Left ventricle myocardium superior (tissue), 1 donor: ENCODE measurements at places on chromosomes 1 and 21. TPM values are rescaled to one million over a fixed set of nuclear protein-coding genes. Genes with fewer than 3 reads are reported as not detected.

The LRRC3 gene
- total RNA-seq, result 2.1 TPM

GRCh38 chr1:155966135-155966534, 12.2 kb downstream of the ARHGEF2 start:
- DNase-seq, result no peak

DNA sequence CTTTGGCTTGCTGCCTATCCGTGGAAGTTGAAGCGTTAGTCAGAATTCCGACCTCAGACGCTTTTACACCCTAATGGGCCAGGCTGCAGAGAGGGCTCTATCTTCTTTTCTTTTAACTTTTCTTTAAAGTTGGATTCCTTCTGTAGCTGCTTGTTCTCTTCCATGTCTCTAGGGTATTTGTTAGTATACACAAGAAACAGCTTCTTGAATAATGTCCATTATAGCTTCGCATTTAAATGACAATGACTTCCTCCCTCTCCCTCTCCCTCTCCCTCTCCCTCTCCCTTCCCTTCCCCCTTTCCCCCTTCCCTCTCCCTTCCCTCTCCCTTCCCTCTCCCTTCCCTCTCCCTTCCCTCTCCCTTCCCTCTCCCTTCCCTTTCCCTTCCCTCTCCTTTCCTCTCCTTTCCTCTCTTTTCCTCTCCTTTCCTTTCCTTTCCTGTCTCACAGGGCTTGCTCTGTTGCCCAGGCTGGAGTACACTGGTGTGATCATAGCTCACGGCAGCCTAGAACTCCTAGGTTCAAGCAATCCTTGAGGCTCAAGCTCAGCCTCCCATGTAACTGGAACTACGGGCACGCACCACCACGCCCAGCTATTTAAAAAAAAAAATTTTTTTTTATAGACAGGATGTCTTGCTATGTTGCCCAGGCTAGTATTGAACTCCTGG, 33.0 kb downstream of the RIPPLY3 start:
- no peak for DNase-seq

- DNase-seq, result no peak
Observed at GRCh38 chr21:36695671-36696389, 3.1 kb upstream of the SIM2 start.

GRCh38 chr1:201605385-201606010, 66.6 kb downstream of the NAV1 start:
- no peak for DNase-seq

DNA sequence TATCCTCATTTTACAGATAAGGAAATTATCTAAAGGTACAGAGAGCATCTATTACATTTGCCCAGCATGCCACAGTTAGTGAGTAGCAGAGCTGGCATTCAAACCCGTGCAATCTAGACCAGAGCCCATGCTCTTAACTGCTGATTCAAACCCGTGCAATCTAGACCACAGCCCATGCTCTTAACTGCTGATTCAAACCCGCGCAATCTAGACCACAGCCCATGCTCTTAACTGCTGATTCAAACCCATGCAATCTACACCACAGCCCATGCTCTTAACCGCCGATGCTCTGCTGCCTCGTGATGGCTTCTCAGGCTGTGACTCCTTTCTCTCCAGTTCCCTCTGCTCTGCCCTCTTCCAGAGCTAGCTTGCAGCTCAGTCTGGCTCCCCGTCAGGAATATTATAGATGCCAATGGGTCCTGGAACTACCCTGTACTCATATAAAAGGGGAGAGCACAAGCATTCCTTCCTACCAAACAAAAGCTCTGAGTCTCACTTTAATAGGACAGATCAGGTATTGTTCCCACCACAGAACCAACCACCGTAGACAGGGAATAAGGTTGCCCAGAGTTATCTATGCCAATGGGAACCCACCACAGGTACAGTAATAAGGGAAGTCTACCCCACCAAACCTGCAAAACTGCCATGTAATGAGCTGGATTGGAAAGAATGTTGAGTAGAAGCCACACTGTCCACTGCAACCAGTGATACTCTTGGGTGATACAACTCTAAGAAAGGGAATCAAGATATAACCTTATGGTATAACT, 78.4 kb downstream of the SMYD3 start:
- no peak for DNase-seq

DNA sequence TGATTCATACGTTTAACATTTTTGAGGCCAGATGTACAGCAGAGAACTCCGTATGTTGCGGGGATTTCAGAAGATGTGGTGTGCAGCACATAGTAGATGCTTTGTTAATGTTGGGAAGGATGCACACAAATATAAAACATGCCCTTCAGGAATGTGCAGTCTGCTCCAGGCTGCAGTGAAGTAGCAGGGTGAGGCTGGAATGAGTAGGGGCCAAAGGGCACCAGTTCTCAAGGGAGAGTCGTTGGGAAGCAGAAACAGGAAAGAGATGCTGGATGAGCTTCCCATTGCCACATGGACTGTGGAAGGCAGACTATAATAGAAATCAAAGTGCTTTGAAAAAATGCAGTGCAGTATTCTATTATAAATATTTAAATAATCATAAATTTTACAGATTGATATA, 126.9 kb downstream of the NOS1AP start:
- DNase-seq, result no peak

DNA sequence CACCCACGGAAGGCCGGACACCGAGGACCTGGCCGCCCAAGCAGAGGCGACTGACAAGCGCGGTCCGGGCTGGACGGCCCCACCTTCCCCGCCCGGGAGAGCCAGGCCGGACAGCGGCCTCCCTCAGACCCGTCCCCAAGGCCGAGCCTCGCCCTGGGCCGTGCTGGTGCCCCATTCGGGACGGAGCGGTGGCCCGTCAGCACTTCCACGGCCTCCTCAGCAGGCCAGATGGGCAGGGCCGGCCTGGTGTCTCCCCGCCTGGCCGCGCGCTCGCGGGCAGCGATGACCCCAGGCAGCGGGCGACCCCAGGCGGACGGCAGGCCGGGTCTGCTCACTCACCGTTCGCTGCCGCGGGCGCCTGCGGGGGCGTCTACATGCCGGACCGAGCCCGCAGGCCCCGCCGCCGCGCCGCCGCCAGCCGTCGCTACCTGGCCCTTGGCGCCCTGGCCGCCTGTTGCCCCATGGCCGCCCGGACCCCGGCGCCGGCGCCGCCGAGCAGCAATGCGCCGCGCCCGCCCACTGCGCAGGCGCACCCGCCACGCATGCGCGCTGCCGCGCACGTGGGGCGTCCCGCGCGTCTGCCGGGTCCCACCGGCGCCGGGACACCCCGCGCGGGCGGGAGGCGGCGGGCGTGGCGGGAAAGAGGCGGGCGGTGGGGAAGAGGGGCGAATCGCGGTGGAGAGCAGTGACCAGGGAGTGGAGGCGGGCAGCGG, at the start of gene NADK:
Gene NADK, minus strand, starts transcription at position 521 of the 713 bp plus-strand sequence. CDS start 13,064 bp downstream, outside the sequence.
- DNase-seq, result peak; percentile 87

The ORC1 gene
- total RNA-seq, result 0.32 TPM

DNA sequence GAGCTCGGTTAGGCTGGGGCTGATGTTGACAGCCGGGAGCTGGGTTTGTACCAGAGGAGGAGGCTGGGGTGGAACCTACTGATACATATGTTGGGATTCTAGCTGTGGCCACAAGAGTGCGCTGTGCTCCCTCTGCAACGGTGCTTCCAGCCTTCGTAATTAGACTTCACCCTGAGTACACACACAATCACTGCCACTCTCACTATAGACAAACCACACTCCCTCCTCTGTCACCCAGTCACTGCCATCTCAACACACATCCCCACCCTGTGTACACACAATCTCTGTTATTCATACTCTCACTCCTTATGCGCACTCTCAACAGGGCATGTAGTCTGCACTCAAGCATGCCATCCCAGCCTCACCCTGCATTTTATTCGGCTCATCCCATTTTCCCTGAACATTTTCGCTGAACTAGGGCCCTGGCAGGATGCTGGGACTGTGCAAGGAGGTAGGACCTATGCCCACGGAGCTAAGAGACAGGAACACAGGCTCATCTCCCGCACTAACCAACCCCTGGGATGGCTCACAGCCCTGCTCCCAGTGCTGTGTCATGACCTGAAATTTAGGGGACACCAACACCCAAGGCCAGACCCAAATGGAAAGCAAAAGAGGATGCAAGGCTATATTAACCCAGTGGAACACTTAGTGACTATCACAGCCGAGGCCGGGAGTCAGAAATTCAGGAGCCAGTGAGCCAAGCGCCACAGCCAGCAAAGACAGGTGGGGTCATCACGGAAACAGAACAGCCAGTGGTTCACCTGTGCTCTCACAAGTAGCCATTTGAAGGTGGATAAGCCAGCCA, 5.7 kb downstream of the GJB3 start:
- DNase-seq, result peak; percentile 76

DNA sequence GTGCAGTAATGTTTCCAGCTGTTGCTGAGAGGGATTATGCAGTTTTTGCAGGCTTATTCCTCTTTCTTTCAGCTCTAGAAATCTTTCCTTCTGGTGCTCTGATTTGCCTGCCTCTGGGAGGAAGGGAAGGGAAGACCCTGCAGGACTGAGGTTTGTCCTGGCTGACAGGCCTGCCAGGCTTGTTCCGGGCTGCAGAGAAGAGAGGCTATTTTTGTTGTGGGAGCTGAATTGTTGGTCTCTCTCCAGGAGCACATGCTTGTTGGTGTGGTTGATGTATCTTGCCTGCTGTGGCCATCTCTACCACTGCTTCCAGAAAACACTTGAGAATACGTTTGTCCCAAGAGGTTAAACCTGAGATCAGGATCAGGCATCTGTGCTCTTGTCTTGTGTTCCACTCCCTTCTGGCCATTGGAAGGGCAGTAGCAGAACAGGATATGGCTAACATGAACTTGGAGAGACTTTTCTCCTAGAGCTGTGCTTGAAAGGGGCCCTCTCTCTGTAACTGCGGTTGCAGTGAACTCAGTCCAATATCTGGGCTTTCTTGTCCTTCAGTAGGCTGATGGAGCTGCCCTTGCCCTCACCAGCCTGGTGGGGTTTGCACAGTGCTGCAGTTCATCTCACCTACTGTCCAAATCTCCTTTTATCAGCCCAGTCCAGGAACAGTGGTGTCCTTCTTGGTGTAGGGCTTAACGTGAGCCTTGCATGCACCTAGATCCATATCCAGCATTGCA, 21.5 kb upstream of the SLC25A34 start:
- peak; percentile 68 for DNase-seq

GRCh38 chr1:13826009-13826408, 126.0 kb downstream of the PRDM2 start:
- DNase-seq, result no peak

- no peak for DNase-seq
Observed at GRCh38 chr1:65623895-65624294, 168.8 kb upstream of the PDE4B start.

The SYCP1 gene
- total RNA-seq, result not detected

The EPHA2 gene
- total RNA-seq, result 7.6 TPM

- no peak for DNase-seq
Observed at GRCh38 chr1:201683397-201683796, 144.5 kb downstream of the NAV1 start.

The GPATCH2 gene
- total RNA-seq, result 6.2 TPM

The C8B gene
- not detected for total RNA-seq

The ESPN gene
- 0.77 TPM for total RNA-seq

- DNase-seq, result no peak
Observed at GRCh38 chr1:229207916-229208315, 63.0 kb upstream of the RAB4A start.

DNA sequence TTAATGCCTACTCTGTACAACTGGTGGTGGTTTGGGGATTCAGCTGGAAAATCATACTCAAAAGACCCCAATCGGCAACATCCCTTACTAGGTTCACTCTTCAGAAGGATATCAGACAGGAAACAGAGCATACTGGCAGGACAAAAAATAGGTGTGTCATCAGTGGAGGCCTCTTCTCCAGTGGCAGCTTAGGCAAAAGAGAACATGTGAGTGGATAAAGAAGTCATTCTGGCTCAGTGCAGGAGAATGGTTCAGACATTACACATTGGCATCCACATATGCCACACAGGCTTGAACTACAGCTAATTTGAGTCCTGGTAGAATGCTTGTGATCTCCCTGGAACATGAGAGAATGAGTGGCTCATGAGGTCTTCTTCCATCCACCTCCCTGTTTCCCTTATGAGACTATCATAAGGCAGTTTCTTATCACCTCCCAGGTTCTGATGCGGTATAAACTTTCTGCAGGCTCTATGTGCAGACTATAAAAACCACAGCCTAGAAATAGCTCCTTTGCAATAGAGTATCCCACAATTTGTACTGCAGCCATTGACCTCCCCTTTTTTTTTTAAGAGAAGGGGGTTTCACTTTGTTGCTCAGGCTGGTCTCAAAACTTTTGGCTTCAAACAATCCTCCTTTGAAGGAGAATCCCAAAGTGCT, 24.7 kb downstream of the VAMP4 start:
- DNase-seq, result no peak

The GNAT2 gene
- total RNA-seq, result not detected

- DNase-seq, result no peak
Observed at GRCh38 chr1:145736191-145736590, 16.9 kb downstream of the CD160 start.

- no peak for DNase-seq
Observed at GRCh38 chr21:41836166-41837015, 42.8 kb downstream of the PRDM15 start.

GRCh38 chr1:163570071-163570470, 248.3 kb downstream of the NUF2 start:
- no peak for DNase-seq

The VANGL2 gene
- total RNA-seq, result 2.6 TPM

GRCh38 chr1:72434070-72434469, 151.7 kb upstream of the NEGR1 start:
- no peak for DNase-seq

- DNase-seq, result no peak
Observed at GRCh38 chr1:27684176-27684575, 12.2 kb upstream of the IFI6 start.

DNA sequence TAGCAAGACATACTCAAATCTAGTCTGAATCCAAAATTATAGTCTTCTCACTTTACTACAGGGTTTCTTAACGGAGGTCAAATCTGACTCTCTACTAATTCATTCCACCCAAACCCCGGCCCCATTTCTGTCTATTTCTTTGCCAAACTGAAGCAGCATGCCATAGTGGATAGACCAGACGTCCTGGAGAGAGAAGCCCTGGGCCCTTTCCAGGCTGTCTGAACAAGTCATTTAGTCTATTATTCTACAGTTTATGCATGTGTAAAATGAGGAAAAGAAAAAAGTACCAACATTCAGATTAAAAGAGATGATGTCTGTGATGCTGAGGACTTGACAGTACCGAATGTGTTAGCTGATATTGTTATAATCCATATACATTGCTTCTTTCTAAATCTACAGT, 95.0 kb downstream of the GDAP2 start:
- DNase-seq, result no peak

- DNase-seq, result no peak
Observed at GRCh38 chr21:36817732-36818450, 119.0 kb downstream of the SIM2 start.

GRCh38 chr21:25960402-25960801, 210.2 kb downstream of the APP start:
- DNase-seq, result no peak

The LRRC53 gene
- not detected for total RNA-seq

GRCh38 chr1:32771561-32772280, 45.4 kb downstream of the YARS1 start:
- peak; percentile 29 for DNase-seq

DNA sequence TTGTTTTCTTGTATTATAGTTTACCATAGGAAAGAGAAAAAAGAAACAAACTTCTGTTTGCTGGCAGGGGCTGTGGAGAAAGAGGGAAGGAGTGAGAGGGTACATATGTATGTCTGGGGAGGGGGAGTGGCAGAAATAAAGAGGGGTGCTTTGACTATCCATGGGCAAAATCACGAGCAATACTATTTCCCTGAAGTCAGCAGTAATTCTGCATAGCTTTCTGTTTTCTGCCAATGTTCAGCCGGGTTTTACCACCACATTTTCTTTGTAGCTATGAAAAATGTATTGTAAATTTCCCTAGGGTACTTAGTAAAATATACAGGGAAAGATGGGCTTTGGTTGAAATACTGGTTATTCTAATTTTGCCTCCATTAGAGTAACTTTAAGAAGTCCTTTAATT, 45.2 kb upstream of the PGD start:
- no peak for DNase-seq
